ENCODE measurements at places on chromosomes 16 and 17.
A peak's percentile ranks its signal among the peaks of the same experiment; 100 is the strongest.

DNA sequence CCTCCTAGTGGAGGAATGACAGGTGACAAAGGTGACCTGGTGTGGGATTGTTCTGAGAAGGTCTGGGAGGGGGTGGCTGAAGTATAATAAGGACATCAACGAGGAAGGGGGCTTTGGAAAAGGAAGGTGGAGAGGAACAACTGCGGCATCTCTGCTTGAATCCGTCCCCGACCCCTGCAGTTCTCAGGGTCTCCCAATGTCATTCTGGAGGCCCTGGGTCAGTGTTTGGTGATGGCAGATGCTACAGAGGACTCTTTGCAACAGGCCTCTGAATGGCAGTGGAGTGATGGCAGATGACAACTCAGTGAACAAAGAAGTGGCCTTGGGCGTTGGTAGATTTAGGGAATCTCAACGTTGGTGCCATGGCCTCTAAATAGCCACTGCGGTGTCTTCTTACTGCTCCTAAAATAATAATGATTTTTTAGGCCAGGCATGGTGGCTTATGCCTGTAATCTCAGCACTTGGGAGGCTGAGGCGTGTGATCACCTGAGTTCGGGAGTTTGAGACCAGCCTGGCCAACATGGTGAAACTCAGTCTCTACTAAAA, 1.3 kb downstream of the ENGASE start:
- DNase-seq = no peak

- no peak for DNase-seq
These were observed 953 bp upstream of the NECAB2 start for GRCh38 chr16:83967091-83967490.

DNA sequence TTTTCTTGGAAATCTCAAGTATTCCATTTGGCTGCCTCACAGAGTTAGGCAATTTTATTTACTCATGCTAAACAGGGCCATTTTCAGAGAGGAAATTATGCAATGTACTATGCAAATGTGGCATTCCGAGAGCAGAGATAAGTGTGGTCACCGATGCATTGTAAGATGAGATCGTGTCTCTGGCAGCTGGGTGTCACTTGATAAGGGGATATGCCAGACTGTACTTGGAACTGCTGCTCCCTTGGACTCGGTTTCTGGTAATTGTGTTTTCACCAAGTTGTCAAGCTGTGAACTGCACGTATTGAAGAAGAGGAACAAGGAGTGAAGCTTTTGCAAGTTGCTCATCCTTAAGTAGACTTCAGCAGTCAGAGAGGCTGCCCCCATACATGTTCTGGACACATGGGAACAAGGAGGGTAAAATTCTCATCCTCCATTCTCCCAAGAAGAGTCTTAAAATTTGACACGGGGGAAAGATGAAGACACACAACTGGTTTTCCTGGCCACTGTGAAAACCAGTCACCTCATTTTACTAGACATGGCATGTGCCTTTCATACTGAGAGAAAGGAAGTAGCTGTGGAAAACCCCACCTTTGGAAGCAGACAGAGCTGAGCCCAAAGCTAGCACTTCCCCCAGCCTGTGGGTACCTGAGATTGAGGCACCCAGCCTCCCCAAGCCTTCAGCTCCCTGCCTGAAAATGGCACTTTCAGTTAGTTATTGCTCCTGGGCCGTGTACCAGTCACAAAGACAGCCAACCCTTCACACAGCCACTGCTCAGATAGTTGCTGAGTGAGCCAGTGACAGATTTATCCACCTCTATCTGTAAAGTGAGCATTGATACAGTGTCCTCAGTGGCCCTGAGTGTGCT, 150.7 kb downstream of the SOCS1 start:
- peak; percentile 87 for DNase-seq

DNA sequence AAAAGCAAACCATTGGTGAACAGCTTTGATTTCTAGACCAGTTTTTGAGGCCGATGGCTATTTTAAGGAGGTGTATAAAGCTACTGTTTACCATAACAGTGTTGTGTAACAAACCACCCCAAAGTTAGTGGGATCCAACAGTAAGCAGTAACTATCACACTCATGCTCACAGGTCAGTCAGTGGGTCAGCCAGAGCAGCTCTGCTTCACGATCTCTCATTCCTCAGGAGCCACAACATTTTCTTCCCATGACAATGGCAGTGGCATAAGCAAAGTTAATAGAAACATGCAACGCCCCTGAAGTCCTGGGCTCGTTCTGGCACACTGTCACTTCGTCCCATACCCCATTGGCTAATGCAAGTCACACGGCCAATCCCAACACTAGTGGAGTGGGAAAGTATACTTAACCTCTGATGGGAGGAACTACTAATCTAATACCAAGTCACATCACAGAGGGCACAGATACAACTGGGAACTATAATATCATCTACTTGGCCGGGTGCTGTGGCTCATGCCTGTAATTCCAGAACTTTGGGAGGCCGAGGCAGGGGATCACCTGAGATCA, 28.0 kb upstream of the B4GALNT2 start:
- no peak for DNase-seq

GRCh38 chr17:81347437-81347836, 47.8 kb upstream of the BAHCC1 start:
- DNase-seq = no peak

GRCh38 chr16:68286153-68287074, 22.1 kb downstream of the SLC7A6 start:
- peak; percentile 63 for DNase-seq

GRCh38 chr17:28950017-28950751, 1.1 kb downstream of the PHF12 start:
- peak; percentile 64 for DNase-seq

DNA sequence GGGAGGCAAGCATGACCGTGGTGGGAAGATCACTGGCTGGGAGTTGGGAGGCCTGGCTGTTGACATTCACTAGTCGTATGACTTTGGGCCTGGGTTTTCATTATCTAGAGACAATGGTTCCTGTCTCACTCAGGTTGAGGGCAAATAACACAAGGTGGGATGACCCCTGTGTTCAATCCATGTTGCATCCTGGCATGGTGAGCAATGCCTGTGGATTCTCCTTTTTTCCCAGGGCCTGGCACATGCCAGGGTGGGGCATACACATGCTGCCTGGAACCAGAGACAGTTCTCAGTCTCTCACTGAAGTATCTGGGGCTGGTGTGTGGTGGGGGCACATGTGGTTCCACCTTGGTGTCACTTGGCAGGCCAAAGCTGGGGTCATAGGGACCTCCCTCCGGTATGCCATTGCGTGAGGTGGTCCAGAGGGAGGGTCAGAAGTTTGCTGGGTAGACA, 5.4 kb downstream of the THRA start:
- DNase-seq = no peak

DNA sequence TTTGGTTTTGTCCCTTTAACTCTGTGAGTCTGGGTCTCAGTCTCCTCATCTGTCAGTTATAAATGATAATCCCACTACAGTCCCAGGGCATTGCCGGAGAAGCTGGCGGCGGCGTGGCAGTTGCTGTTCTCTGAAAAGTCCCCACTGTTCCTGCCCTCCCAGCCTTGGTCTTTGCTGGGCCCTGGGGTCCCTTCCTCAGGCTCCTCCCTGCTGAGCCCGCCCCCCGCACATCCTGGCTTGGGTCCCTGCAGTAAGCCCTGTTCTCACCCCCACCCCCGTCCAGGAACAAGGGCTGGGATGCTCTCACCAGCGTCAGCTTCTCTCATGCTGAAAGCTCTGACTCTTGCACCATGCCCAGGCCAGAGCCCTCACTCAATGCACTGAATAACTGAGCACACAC, 35.3 kb upstream of the PEMT start:
- DNase-seq = no peak

DNA sequence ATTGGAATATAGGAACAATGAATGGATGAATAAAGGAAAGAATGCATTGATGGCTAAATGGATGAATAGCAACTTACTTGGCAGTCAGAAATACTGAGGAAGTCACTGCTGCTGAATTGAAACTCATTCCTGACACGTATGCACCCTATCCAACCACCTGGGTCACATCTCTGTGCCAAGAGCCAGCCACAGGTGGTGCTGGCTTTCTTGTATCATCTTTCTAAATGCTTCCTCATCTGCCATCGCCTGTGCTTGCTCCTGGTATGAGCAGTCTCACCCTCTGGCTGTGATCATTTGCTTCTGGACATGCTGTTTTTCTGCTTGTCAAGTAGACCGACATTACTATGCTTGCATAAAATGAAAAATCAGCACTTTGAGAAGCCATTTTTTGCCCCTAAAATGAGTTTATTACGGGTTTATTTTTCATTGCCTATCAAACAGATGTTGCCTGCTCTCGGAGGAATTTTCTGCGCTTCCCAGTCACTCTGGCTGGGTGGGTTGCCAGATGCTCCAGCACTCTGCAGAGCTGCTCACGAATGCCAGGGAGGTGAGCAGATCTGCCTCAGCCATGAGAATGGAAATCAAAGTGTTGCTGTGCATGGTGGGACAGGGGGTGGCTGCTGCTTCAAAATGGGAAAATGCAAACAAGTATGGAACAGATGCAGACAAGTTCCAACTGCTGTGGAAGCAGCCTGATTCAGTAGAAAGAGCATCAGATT, 1349.6 kb upstream of the CDH8 start:
- no peak for DNase-seq

DNA sequence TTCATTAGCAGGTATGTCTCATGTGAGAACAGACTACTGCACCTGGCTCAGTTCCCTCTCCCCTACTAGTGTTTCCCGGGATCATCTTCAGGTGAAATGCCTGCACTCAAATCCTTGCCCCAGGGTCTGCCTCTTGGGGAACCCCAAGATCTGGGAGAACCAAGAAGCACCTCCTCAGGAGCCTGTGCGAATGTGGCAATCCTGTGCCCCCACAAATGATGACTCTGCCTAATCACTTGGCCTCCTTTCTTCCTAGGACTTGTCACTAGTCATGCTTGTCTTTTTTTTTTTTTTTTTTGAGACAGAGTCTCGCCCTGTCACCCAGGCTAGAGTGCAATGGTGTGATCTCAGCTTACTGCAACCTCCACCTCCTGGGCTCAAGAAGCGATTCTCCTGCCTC, 21.7 kb downstream of the ADAD2 start:
- no peak for DNase-seq

GRCh38 chr17:78174346-78174869, 6.0 kb downstream of the SYNGR2 start:
- DNase-seq = no peak

- no peak for DNase-seq
These were observed 52.5 kb downstream of the ARHGAP27 start for GRCh38 chr17:45380046-45380765.

DNA sequence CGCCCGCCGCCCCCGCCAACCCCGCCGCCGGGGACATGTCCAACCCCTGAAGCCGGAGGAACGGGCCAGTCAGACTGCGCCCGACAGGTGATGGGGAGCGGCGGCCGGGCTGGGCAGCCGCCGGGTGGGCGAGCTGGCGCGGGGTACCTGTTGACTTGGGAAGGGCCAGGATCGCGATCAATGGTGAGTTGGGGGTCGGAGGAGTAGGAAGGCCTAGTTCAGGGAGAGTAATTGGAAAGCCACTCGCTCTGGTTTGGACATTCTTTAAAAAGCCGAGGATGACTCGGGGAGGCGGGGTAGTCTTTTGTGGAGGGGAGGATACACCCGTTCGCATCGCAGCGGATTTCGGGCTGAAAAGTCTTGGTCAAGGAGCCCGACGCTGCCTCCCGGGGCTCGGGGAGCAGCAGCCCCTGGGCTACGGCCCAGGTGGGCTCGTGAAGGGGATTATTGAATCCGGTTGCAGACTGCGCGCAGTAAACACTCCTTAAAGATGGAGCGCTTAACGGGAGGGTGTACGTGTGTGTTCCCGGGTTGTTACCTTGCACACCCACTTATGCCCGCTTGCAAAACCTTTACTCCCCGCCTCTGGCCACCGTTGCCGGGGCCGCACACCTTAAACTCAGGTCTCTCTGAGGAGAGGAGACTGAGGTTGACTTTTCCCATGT, 123.8 kb downstream of the GOSR1 start:
- DNase-seq = peak; percentile 21

- peak; percentile 97 for DNase-seq
These were observed 207.0 kb downstream of the MSI2 start for GRCh38 chr17:57463103-57463885.

GRCh38 chr17:3385869-3386816, at the start of gene OR3A2:
Gene OR3A2, minus strand, starts transcription at chr17:3386308.
- DNase-seq = peak; percentile 18

DNA sequence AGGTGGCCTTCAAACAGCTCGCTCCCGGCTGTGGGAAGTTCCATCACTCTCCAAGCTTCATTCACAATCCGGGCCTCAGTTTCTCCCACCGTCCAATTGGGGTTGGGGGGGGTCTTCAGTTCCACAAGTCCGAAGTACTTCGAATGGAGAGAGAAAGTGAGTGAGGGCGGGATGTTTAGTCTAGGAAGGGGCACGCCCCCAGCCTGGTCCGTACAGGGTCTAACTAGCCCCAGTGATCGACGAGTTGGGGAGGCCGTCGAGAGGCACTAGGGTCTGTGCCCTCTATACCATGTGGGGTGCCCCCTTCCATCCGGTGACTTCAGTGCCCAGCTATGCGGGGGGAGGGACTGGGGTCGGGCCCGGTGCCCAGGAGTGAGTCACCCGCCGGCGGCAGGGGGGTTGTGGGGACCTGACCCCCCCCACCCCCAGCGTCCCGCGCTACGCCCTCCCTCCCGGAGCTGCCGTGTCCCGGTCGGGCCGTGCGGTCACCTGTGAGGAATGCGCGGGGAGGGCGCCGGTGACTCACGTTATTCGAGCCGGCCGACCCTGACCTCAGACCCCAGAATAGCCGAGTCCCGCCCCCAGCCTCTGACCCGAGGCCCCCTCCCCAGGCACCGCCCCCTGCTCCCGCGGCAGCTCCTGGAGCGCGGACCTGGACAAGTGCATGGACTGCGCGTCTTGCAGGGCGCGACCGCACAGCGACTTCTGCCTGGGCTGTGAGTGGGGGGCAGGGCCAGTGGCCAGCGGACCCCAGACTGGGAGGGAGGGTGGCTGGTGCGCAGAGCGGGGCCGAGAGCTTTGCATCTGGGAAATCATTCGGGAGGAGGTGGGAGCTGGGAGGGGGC, 658 bp downstream of the TNFRSF12A start:
- DNase-seq = peak; percentile 37

DNA sequence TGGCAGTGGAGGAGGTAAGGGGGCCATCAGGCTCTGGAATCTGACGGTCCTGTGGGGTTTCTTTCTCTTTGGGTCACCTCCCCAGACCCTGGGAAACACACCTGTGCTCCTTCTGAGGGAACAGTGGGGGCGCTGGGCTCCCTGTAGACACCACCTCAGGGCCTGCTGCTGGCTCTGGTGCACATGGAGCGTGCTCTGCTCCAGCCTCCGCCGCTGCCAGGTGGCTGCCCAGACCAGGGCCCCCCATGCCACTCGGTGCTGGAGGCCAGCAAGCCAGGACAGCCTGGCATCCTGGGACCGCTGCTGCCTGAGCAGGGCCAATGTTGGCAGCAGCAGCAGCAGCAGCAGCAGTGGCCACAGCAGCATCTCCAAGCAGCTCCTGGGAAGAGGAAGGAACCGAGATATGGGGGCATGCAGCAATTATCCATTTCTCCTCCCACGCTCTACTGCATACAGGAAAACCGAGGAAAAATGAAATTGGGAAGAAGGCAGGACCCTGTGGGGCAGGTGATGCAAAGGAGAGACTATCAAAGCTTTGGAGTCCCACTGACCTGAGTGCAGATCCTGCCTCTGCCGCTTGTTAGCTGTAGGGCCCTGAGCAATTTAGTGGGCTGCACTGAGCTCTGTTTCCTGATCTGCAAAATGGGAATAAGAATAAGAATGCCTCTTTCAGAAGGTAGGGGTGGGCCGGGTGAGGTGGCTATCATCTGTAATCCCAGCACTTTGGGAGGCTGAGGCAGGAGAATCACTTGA, 902 bp downstream of the GHDC start:
- no peak for DNase-seq

- no peak for DNase-seq
These were observed 4.3 kb downstream of the MPO start for GRCh38 chr17:58276423-58276822.

Measured in activated CD4-positive, alpha-beta T cell treated with anti-CD3 and anti-CD28 coated beads, Interleukin-10, Interleukin-2, amounts not matched to agents 100 ng/mL and 50 ng/mL, durations not matched to agents 16 hours and 8 hours (primary cell).